ENCODE measurements at places on chromosomes 5 and 9.

DNA sequence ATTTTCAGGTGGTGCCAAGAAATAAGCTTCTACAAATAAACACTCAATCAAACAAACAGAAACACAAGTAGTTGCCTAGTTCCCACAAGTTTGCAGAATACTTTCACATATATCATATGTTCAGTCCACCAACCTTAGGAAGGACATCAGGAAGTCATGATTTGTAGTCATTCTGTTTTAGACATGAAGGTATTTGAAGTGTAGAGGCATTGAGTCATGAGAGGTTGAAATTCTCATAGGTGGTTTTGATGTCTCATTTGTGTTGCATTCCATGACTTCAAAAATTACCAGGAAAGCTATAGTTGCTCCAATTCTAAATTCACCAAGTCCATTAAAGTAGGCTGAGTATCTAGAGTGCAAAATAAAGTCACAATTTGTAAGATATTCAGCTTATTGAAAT lies 159.0 kb downstream of the KCTD16 start:
- DNase-seq, result no peak

DNA sequence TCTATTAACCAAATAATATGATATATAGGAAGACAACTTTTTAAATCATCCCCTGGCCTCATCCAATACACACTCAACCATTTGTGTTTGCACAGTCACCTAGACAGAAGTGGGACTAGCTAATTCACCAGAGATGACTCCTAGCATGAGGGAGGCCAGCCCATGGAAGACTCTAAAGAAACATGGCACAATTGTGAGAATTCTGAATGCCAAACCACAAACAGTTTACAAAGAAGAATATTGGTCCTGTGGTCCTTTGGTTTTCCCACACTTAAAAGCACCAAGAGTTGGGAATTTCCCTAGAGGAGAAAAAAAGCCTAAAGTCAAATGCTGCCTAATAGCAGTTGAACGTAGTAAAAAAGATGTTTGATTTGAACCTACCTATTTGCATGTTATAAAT lies 609.9 kb downstream of the ACTL7B start:
- no peak for DNase-seq

GRCh38 chr5:5780253-5780652 lies 357.8 kb downstream of the ICE1 start:
- no peak for DNase-seq

- no peak for DNase-seq
Measured at GRCh38 chr9:104836235-104836634, 72.3 kb downstream of the NIPSNAP3B start.

GRCh38 chr9:87068177-87068840 lies 121.0 kb upstream of the GAS1 start:
- DNase-seq, result no peak

GRCh38 chr5:37971483-37972024 lies 131.7 kb upstream of the GDNF start:
- no peak for DNase-seq

GRCh38 chr9:122228191-122228567 lies 578 bp downstream of the LHX6 start:
- no peak for DNase-seq

DNA sequence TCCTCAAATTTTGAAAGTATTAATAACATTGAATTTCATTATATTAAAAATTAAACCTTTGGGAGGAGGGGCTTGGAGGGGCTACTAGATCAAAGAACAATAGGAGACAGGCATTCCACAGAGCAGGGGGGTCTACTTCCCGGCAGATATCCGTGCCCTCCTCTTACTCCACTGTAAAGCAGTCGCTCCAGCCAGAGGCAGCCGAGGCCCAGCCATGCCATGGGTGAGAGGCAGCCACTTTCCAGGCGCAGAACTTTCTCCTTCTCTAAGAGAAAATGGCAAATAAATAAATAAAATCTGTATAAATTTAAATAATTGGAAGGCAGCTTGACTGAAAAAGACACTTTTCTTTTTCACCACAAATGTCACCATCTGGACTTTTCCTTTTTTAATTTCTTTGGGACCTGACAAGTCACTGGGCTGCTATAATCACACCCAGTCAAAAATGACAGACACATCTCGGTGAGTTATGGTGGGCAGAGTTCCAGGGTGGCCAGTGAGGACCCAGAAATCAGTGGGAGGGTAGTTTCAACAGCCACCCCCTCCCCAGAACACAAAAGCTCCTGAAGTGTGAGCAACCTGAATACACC lies 302.2 kb upstream of the SMARCA2 start:
- DNase-seq, result no peak

- no peak for DNase-seq
Measured at GRCh38 chr5:1093361-1093760, 18.5 kb downstream of the SLC12A7 start.

DNA sequence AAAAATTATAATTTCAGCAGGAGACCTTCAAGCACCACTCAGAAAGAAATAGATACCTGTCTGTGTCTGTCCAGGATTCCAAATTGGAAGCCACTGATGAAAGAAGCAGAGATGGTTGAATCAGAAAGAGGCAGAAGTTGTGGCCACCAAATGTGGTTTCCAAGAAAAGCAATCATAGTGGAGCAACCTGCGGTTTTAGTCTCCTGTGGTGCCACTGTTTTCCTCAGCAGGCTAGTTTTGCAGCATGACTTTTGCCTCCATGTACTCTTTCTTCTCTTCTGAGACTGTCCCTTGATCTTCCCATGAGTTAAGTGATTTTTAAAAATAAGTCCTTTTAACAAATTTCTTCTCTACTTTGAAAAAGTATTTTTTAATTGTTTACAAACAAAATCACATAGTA lies 535.8 kb downstream of the CYLC2 start:
- DNase-seq, result no peak

- no peak for DNase-seq
Measured at GRCh38 chr5:6905423-6905822, 192.2 kb downstream of the TENT4A start.
